ENCODE measurements at places on chromosomes 2 and 18.

- DNase-seq = no peak
Measured at GRCh38 chr18:261398-262073, 6.3 kb downstream of the THOC1 start.

DNA sequence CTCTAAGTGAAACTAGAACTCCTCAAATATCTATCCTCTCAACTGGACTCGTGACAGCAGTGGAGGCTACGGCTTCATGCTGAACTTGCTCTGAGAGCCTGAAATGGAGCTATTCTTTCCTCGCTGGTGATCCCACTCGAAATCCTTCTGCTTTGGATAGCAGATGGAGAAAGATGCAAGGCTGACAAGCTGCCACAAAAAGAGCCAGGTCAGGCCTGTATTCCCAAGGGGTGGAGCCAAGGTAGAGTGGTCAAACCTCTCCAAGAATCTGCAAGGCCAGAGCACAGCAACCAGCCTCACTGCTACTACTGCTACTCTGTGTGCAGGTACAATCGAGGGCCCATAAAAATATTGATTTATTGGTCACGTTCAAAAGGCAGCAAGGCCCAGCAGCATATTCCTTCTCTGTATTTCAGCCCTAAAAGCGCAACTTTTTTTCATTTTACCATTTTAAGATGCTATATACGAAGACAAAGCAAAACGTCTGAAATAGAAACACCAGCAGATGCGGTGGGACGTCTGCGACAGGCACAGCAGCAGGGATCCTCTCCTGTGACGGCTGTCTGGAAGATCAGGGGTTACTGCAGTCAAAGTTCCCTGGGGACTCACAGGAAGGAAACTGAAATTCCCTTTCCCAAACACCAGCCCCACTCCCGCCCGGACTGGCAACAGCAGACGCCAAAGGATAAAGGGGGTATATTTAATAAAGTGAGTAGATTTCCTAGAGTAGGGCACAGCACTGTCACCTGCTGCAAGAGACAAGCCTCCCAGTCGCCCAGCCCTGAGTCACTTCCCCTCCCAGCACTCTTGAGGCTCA is 2.4 kb downstream of the SPRED2 start:
- no peak for DNase-seq

- no peak for DNase-seq
Measured at GRCh38 chr2:111209045-111209514, 88.4 kb downstream of the BCL2L11 start.

GRCh38 chr2:16330571-16330970 is 335.1 kb downstream of the CYRIA start:
- no peak for DNase-seq

GRCh38 chr18:25299426-25300300 is 52.3 kb downstream of the ZNF521 start:
- DNase-seq = no peak

GRCh38 chr18:9323750-9324445 is 10.7 kb upstream of the TWSG1 start:
- no peak for DNase-seq

DNA sequence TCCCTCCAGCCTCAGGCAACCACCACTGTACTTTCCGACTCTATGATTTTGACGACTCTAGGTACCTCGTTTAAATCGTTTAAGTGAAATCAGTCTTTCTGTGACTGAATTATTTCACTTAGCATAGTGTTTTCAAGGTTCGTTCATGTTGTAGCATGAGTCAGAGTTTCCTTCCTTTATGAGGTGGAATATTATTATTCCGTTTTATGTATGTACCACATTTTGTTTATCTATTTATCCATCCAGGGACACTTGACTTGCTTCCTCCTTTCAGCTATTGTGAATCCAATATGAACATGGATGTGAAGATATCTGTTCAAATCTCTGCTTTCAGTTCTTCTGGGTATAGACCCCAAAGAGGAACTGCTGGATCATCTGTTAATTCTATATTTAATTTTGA is 19.1 kb downstream of the IL1R2 start:
- DNase-seq = no peak

DNA sequence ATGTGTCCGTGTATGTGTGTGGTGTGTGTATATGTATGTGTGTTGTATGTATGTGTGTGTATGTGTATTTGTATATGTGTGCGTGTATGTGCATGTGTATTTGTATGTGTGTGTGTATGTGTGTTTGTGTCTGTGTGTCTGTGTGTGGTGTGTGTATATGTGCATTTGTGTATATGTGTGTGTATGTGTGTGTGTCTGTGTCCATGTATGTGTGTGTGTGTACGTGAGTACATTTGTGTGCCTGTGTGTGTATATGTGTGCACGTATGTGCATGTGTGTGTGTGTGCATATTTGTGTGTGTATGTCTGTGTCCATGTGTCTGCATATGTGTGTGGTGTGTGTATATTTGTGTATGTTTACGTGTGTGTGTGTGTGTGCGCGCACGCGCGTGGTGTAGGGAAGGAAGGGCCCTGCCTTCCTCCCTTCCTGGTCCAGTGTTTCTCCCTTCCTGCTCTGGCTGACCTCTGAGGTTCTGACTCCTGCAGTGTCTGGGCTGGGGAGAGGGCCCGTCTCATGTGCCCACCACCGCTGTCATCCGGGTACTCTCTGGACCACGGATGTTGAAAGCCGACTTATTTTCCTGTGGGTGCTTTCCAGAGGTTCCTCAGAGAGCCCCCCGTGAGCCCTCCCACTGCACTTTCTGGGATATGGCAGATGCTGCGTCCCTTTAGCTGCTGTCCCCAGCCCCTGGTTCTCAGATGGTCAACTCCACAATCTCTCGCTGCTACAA is 209.5 kb downstream of the DYSF start:
- no peak for DNase-seq

DNA sequence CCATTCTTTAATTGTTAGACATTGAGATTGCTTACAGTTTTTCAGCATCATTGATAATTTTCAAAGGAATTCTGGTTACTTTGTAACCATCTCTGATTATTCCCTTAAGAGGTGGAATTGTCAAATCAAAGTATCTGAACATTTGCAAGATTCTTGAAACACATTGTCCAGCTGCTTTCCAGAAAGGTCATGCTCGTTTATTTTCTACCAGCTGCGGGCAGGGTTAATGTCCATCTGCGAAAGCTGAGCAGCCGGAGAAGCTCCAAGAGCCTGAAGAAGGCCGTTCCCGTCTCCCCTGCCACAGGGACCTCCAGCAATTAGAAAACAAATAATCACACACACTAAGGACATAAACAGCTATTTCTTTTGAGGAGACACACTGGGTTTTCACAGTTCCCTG is 76.1 kb upstream of the TXNDC2 start:
- no peak for DNase-seq

- DNase-seq = no peak
Measured at GRCh38 chr2:223081789-223082188, 29.8 kb downstream of the KCNE4 start.

DNA sequence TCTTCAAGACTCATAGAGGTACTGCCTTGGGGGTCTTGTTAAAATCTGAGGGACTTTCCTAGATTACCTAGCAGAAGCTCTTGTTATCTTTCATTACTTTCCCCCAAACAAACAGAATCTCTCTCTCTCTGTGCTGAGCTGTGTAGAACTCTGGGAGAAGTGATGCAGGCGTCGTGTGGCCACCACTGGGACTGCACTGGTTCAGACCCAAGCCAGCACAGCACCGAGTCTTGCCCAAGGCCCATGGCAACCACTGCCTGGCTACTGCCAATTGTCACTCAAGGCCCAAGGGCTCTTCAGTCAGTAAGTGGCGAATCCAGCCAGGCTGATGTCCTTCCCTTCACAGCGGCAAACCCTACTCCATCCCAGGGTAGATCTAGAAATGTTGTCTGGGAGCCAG is 28.6 kb downstream of the PPP1R1C start:
- DNase-seq = no peak

DNA sequence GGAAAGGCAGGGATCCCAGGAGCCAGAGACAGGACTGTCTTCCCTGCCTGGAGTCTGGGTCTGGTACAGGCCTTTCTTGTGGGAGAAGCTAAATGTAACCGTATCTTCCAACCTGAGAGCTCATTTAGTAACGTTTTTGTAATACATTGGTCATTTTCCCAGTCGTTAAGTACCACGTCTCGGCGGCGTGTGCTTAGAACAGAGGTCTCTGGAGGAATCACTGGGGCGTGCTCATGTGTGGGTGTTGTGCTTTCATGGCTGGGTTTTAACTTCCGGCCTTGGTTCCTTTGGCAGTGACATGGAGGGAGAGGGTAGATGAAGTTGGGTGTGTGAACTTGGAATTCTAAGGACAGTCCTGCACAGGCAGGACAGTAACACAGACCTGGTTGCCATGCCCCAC is 79.7 kb downstream of the NCK2 start:
- DNase-seq = no peak

- DNase-seq = no peak
Measured at GRCh38 chr18:72391951-72392350, 152.2 kb downstream of the CBLN2 start.

DNA sequence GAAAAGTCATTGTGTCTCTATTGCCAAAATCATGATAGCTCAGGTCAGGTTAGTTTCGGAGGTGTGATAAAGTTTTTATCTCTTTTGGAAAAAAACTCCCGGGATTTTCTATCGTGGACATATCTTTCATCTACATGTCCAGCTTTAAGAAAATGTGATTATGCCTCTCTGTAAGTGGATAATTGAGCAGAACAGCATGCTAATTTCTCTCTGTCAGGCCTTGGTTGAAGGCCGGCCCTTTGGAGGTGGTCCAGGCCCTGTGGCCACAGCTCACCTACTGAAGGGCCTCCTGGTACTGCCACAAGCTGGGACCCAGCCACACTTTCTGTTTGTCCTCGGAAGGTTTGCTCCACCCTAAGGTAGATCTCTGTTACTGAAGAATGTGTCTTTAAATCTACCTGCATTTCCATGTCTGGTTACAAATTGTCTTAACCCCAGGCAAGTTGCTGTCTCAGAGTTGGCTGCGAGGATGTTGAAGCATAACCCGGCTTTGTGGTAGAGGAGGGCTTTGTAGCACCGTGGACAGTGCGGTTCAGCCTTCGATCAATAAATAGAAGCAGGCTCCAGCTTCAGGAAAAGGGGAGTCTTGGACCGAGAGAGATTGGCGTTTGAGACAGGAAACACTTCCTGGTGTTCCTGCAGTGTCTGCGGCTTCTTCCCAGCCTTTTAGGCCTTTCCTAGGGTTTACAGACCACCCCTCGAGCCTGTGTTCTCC is 25.5 kb downstream of the TCF7L1 start:
- DNase-seq = no peak

DNA sequence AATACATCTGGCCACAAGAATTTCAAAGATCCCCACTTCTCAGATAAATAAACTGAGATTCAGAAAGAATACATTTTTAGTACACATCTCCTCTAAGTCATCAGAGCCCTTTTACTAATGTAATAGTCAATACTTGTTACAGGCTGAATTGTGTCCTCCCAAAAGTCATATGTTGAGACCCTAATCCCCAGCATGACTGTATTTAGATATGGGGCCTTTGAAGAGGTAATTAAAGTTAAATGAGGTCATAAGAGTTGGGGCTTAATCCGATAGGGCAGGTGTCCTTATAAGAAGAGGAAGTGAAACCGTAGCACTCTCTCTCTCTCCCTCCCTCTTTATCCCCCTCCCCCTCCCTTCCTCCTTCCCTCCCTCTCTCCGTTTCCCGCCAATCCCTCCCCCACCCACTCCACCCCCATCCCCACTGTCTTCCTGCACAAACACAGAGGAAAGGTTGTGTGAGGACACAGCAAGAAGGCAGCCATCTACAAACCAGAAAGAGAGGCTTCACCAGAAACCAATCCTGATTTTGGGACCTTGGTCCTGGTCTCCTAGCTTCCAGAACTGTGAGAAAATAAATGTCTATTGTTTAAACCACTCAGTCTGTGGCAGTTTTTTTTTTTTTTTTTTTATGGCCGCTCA is 66.6 kb upstream of the ZNF397 start:
- DNase-seq = no peak

DNA sequence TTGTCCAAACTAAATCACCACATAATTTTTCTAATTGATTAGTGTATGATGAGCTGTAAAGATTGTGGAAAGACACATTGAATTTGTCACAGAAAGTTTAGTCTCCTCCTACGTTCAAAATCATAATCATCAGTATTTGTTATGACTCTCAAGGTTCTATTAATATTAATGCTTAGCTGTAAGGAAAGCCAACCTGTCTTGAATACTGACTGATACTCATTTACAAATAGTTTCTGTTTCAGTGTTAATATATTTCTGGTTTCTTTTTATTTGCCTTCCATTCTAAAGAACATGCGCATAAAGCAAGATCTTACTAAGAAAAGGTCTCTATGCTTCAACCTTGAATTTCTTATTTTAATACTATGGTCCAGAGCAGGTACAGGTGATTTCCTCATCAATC is 55.1 kb downstream of the CPS1 start:
- no peak for DNase-seq

DNA sequence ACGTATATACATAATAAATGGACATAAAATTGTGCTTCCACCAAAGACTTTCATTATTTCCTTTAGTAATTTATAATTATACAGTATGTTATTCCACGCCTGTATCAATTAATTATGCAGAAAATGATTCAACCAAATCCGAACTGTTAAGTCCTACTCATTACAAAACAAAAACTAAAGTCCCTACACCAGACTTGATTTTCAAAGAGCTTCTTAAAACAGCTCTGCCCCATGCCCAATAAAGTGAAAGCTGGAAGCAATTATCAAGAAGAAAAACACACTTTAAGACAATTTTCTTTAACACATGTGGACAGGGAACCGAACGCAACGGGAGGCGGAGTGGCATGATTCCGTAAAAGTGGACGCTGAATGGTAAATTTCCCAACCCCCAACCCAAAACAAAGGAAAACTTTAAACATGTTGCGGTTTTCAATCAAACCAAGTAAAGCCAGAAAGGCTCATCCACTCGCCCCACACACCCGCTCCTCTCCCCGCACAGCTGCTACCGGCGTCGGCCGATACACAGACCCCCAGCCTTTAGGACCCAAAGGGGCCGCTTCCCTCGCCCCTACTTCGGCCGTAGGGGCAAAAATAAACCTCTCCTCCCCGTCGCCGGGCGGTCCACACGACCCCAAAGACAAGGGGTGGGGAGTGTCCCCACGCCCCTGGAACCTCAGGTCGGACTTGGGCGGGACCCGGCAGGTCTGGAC is 705 bp downstream of the YES1 start:
- DNase-seq = peak; percentile 10

GRCh38 chr2:166134252-166135151 is 6.7 kb upstream of the SCN1A start:
- no peak for DNase-seq

DNA sequence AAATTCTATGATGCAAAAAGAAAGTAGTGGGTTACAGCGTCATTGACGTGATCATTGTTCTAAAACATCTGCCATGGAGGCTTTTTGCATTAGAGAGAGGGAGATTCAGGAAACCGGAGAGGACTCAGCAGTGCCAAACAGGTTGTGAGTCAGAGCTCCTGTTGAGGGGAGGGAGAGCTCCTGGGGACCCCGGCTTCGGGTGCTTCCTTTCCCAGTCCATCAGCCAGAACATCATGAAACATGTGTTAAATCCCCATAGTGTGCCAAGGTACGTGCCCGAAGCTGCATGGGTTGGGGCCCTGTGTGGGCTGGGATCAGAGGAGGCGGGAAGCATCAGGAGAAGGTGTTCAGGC is 791 bp upstream of the CYRIA start:
- DNase-seq = no peak

GRCh38 chr2:1366546-1367134 is 46.6 kb upstream of the TPO start:
- no peak for DNase-seq

- DNase-seq = no peak
Measured at GRCh38 chr2:24818721-24819167, 25.5 kb downstream of the CENPO start.

All from CD4-positive, alpha-beta T cell treated with Interleukin-21 for 1 hour (primary cell).